ENCODE measurements at places on chromosomes 7 and 10.

DNA sequence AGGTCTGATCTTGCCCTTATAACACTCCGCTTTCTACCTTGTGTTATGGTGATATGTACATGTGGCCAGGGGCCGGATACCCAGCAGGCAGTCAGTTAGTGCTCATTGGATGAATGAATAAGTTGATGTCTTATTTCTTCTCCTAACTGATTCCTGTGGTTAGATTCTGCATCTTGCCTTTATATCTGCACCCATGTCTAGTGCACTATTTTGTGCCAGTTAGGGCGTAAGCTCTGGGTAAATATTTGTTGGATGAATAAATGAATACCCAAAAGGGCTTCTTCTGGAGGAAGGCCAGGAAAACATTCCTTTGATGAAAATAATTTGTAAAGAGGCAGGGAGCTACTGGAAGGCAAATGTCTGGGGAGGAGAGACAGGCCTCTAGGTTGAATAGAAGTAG, 148.2 kb downstream of the CHN2 start:
- no peak for DNase-seq

GRCh38 chr10:79447911-79448731, 2.7 kb upstream of the ZCCHC24 start:
- no peak for DNase-seq

GRCh38 chr10:29621161-29621560, 13.6 kb downstream of the SVIL start:
- no peak for DNase-seq

GRCh38 chr7:34333925-34334324, 324.1 kb upstream of the NPSR1 start:
- no peak for DNase-seq

- DNase-seq = no peak
These were observed 13.2 kb downstream of the TACR2 start for GRCh38 chr10:69403519-69403918.

DNA sequence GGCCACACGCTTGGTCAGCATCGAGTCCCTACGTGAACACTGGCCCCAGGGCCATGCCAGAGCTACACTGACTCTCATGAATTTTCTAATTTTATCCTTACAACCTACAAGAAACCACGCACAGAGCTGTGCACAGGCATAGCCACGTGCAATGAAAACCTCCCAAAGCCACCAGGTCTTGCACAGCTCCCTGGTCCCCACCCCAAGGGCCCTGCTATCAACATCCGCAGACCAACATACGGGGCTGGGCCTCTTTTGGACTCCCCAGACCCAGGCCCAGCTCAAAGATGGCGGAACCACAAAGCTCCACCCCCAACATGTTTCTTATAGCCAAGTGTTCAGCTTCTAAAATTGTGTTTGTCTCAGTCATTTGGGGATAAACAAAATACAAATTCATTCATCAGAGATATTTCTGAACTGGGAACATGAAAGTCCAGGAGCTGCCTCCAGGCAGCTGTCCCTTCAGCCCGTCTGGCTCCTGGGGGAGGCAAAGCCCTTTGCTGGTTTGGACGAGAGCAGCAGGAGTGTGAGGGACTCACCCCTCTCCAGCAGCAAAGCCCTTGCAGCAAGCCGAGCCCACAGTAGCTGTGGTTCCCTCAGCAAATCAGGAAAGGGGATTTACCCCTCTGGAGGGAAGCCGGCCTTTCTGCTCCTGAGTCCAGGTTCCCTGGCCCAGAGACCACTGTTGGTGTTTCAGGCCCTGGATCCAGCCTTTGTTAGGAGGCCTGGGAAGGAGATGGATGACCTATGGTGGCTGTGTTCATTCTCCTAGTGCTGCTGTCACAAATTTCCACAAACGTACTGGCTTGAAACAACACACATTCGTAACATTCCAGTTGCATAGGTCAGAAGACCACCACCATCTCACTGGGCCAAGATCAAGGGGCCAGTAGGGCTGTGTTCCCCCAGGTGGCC, 75.1 kb downstream of the OAT start:
- DNase-seq = no peak

All from stimulated activated CD4-positive, alpha-beta T cell treated with anti-CD3 and anti-CD28 coated beads, Interleukin-1b, Interleukin-23, amount 100 ng/mL, for 48 hours (primary cell).